Brain pericyte (primary cell): ENCODE measurements at places on chromosomes 4 and X.

- no peak for DNase-seq
Observed at GRCh38 chr4:184432127-184432922, 42.0 kb downstream of the IRF2 start.

GRCh38 chr4:8090312-8090711 is 68.3 kb downstream of the ABLIM2 start:
- no peak for DNase-seq

DNA sequence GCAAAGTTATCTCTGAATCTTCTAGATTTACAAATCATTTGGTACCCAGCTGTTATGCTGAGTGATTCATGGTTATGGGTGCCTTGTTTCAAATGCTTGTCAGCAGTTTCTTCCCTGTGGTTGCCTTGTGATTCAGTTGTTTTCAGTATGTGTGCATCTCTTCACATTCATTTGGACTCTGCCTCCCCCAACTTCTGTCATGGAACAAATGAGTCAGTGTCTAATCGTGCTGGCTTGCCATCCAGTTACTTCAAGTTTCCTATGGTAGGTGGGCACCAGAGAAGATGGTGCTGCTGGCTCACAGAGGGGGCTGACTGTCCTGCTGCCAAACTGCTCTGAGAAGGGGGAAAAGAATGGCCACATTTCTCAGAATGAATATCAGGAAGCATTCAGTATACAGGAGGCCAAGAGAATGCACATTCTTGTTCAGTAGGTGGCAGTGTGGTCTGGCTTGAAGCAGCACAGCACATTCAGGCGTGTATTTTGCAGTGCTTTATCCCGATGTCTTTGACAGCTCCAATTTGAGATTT is 260.9 kb downstream of the GLUD2 start:
- DNase-seq: no peak

DNA sequence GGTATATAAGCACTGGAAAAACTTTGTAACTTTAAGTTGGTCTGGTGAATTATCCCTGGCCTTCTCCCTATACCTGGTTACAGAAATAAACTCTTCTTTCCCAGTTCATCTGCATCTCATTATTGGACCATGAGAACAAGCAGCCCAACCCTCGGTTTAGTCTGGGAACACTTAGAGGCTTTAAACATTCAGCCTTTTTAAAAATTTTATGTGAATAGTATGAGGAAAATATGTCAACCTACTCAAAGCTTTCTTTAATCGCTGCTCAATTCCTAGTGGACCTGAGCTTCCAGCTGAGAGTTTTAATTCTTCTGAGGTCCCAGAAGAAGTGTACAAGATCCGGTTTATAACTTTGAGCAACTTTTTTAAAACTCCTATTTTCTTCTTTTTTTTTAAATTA is 358.6 kb upstream of the NOCT start:
- no peak for DNase-seq

- DNase-seq: no peak
Observed at GRCh38 chr4:166981847-166982246, 252.4 kb downstream of the SPOCK3 start.

DNA sequence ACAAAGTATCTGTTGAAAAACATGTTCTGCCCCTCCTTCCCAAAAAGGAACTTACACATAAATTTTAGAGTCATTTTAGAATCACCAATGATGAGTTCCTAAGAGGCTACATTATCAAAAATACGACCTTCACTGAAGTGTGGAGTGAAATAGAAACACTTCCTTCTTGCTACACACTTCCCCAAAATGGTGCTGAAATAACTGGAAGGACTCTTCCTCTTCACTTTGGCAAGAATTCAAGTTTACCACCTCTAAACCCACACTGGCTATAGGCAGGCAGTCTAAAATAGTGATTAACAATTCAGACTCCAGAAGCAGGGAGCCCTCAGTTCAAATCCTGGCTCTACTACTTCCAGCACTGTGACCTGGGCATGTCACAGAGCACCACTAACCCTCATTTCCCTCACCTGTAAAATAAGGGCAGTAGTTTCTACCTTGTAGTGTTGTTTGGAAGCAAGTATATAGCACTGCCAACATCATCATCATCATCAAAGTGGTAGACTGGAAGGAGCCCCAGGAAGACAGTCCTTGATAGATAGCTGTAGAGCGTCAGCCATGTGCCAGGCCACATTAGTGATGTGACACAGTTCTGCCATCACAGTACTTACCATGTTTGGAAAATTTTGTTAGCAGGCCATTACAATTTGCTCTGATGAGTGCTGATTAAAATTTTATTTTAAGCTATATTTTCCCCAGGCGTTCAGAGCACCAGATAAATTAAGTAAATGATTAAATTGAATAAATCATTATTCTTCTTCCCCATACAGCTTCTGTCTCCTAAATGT is 103.3 kb downstream of the PARM1 start:
- no peak for DNase-seq

DNA sequence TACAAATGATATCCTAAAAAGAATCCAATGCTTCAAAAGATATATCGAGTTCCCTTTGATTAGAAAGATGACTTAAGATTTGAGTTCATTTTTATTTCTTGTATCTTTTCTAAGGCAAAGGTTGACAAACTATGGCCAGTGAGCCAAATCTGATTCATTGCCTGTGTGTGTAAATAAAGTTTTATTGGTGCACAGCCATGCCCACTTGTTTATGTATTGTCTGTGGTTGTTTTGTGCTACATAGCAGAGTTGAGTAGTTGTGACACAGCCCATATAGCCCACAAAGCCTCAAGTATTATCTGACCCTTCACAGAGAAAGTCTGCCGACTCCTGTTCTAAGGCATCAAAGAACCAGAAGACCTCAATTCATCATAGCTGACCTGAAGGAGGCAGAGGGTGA is 32.2 kb upstream of the EIF1AX start:
- DNase-seq: no peak
